ENCODE measurements at places on chromosomes 2 and 18.

- no peak for DNase-seq
Observed at GRCh38 chr18:24212939-24213338, 74.1 kb downstream of the CABYR start.

DNA sequence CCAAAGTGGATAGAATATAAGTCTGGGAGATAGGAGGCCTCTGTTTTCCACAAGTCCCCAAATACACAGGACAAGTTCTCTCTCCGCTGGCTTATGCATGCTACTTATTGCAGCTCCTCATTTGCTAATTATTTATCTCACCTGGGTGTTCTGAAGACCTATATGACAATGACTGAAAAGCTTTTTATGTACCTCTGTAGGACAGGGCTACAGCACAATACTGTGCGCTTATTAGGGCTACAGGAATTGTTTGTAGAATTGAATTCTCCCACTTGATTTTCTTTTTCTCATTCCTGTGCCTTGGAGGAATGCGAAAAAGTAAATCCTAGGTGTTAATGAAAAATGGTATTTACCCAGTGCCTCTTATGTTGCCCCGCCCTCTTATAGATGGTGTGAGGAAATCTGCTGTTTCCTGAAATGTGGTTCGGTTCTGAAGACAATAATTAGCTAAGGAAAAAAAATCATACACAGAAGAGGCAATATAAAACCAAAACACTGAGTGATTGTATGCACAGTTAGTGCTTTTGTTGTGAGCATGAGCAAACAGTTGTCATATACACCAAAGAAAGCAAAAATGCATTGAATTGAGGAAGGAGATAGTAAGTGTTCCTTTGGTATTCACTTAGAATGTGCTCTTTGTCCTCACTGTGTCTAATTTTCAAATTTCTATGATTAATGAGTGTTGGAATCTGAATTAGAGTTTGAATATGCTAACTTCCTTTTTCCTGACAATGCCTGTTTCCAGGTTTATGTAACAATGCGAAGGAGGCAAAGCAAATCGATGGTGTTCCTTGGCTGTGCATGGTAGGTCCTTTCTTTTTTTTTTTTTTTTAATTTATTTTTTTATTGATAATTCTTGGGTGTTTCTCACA is 78.7 kb upstream of the PNPT1 start:
- DNase-seq = no peak

DNA sequence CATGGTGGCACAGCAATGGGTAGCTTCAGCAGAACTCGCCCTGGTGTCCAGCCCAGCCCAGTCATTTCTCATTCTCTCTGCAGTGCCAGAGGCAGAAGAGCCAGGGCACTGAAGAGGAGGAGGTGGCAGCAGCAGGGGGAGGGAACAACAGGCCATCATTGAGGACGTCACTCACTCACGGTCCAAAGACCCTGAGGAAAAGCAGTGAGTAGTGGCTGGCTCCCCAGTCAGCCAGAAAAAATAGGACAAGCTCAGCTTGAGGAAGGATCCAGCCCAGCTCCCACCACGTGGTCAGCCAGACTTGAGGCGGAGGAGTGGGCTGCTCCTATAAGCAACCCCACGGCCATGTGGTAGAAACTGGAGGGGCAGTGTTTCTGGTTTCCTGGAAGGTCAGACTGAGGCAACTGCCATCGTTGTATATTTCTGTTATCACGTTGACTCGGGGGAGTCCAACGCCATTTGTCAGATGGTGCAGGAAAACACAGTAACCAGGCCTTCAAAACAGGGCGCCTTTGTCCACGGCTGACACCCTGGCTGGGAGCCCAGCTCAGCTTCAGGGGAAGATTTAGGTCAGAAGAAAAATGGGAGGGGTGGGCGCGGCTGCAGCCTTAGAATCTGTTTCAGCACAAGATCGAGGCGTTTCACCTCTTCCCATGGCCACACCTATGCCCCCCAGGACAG is 19.0 kb upstream of the TMEM247 start:
- no peak for DNase-seq

GRCh38 chr18:26458526-26459232 is 89.7 kb downstream of the KCTD1 start:
- DNase-seq = no peak

DNA sequence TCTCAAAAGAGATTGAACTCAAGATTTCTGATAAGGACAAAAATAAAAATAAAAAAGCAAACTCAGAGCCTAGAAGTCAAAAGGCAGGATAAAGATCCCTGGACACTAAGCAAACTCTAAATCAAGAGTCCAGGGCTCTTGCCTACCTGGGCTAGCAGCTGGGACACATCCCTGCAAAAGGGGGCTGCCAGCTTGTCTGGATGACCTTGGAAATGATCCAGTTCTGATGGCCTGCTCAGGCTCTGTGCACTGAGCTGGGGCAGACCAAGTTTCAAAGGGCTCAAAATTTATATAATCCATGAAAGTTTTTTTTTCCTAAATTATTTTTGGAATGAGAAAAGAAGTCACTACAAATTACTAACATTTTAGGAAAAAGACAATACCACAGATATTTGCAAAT is 557.3 kb downstream of the CNTNAP5 start:
- no peak for DNase-seq

DNA sequence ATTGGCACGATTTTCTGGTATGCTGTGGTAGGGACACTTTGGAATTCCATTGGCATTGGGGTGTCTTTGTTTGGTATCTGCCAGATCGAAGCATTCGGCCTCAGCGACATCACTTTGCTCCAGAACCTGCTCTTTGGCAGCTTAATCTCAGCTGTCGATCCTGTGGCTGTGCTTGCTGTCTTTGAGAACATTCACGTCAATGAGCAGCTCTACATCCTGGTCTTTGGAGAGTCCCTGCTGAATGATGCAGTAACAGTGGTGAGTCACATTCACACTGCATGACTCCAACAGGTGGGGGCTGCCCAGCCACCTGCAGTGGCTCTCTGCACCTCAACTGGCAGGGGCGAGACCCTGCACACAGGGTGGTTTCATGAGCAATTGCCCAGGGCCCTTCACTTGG is 38.4 kb downstream of the SLC9A2 start:
- no peak for DNase-seq

DNA sequence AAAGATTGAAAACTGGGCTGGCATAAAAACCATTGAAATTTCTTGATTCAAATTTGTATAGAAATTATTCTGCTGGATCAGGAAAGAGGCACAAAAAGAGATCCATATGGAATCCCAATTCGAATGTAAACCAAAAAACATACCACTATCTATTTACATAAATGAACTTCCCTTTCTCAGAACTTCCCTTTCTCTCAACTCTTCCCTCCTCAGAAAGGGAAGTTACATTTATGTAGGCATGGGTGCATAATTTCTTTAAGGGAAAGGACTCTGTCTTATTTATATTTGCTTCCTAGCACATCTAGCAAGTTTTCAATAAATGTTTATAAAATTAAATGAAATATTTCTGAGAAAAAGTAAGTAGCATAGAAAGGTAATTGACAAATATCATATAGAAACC is 398.1 kb upstream of the ATP5MC3 start:
- DNase-seq = no peak

GRCh38 chr2:16765356-16765755 is 99.7 kb upstream of the CYRIA start:
- no peak for DNase-seq

- no peak for DNase-seq
Observed at GRCh38 chr2:28754321-28754720, 2.7 kb downstream of the PPP1CB start.

- DNase-seq = no peak
Observed at GRCh38 chr2:204681412-204681811, 136.1 kb downstream of the PARD3B start.

DNA sequence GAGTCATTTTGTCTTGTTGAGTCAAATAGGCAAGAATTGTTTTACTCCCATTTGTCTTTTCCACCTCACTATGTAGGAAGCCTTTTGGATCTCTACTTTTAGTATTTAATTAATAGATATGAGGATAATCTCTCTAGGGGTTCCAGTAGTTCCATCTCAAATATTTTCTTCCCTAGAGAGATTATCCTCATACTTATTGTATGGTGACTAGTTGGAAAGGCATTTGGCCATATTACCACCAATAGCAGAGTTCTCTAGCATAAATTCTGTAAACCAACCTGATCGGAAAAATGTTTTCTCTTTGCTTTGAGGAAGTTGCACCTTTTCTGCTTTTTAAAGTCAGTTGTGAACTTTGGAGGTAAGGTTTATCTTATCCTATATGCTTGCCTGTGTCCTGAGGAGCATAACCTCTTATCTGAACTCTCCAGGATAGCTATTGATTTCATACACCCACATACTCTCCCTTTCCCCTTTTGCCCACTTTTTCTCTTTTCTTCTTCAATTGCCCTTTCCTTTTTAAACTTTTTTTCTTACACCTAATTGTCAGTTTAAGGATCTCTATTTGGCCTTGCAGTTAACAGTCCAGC is 100.8 kb downstream of the GALNT1 start:
- no peak for DNase-seq

GRCh38 chr2:129910446-129911362 is 68.8 kb upstream of the RAB6C start:
- DNase-seq = no peak

DNA sequence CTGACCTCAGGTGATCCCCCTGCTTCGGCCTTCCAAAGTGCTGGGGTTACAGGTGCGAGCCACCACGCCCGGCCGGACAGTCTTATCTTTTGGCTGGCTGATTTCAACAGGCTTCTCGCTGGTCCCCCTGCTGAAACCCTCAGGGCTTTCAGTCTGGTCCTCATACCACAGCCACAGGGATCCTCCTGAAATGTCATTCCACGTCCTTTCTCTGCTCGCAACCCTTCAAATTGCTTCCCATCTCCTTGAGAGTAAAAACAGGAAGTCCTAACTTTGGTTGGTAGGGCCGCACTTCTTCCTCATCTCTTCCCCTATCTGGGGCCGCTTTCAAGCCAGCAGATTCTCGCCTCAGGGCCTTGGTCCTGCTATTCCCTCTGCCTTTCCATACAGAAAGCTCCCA is 1.4 kb upstream of the CAB39 start:
- no peak for DNase-seq

DNA sequence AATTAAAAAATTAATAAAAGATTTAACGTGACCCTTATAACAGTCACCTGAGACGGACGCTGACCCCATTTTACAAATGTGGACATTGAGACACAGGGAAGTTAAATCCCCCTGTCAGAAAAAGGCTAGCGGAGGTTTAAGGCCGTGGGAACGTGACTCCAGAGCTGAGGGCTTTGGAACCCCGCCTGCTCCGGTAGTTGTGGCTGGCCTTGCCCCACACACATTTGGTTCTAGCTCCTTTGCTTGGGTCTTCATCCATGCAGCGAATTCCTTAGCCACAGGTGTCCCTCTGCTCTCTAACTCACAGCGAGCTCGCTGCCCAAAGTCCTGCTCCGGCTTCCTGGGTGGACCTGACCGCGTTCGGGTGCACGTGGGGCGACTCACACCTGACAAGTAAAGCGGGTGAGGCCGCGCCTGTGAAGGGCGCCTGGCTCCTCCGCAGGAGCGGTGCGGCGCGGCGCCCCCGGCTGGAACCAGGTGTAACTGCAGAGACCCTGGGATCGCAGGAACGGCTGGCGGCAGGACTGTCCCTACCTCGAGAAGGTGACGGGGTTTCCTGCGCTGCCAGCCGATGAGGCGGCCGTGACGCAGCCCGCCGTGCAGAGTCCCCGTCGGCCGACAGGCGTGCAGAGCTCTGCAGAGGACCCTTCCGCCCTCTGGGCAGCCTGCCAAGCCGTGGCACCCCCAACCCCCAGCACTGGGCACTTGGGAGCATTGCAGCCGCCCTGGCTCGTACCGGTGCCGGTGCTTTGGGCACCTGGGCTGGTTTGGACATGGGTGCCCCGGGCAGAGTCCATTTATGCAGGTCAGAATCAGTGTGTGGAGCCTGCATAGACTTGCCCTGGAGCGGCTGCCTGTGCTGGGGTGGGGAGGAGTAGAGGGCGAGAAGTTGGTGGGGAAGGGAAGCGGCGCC is 2.4 kb upstream of the PROC start:
- no peak for DNase-seq

- no peak for DNase-seq
Observed at GRCh38 chr2:74991977-74992376, 33.5 kb downstream of the POLE4 start.

DNA sequence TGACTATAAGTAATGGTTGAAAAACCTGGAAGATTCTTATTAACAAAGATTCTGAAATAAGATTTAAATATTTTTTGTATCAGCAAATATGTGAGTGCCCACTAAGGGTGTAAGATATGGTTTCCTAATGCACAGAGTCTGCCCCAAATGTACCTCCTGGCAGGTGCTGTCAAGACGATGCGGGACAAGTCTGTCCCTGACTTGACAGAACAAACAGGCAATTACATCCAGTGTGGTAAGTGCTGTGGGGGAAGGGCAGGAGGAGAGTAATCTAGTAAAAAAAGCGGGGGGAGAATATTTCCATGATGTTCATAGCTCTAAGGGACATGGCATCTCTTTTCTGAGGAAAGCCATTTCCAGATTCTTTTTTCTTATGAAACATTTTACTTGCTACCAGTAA is 127.5 kb downstream of the COL4A4 start:
- DNase-seq = no peak
